ENCODE measurements at places on chromosomes 11 and 22.

GRCh38 chr11:45748801-45749200 lies 56.1 kb upstream of the SLC35C1 start:
- no peak for DNase-seq

DNA sequence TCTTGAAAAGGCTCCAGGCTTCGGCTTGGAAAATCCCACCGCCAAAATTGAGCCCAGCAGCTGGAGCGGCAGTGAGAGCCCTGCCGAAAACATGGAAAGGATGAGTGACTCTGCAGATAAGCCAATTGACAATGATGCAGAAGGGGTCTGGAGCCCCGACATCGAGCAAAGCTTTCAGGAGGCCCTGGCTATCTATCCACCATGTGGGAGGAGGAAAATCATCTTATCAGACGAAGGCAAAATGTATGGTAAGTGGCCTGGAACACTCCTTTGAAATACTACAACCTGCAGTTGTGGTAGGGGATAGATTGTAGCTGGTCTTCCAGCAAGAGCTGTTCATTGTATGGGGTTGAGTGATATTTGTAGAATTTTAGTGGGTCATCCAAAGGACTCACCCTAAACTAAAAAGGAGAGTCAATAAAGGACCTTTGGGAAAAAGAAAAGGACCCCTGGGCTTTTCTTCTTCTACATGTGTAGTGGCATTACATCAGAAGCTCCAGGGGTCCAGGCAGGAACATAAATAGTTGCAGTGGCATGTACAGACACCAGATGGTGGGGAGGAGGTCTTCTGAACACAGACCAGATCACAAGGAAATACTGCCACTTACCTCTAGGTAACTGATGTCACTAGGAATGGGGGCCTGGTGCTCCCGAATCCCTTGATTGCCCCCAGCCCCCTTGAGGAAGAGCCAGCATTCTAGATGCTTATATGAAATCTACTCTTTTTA lies 90.1 kb downstream of the TEAD1 start:
- DNase-seq, result no peak

DNA sequence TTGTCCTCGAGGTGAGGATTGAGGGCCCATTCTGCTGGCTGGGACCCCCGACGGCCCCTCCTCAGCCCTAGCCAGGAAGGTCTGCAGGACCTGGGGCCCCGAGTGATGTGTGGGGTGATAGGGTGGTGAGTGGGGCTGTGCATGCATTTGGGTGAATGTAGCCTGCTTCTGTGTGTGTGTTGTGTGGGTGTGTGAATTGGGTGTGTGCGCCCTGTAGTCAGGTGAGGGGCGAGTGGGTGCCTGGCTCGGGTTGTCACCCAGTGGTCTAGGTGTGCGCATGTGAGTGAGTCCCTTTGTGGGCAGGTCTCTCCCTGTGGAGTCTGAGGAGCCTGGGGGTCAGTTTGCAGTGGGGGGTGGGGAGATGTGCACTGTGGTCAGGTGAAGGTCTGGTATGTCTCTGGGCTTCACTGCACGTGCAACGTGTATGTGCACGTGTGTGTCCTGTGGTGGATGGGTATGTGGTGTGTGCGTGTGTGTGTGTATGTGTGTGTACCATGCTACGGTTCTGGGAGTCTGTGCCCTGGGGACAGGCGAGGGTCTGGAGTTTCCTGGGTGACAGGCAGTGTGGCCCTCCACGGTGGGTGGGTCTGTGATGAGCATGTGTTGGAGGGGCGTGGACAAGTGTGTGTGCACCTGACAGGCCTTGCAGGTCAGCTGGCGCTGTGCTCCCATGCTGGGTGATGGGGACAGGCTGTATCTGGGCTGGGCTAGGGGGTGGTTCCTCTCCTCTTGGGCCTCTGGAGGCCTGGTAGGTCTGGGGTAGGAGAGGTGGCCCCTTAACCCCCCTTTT lies 1.0 kb downstream of the TMEM151A start:
- no peak for DNase-seq

DNA sequence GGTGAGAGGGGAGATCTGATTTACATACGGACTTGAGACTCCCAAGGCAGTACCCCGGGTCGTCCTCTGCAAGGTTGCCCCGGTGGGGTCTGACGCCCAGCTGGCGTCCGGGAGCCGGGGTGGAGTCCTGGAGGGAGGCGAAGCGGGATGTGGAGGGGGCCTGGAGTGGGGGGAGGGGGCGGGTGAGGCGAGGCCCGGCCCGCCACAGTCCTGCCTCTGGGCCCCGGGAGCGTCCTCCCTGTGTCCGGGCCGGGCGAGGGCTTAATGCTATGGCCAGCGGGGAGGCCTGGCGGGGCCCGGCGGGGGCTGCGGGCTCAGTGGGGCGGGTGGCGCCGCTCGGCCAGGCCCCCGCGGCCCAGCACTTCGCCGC lies 2.4 kb upstream of the MYBPC3 start:
- no peak for DNase-seq

GRCh38 chr11:113568566-113568965 lies 93.4 kb upstream of the DRD2 start:
- no peak for DNase-seq

GRCh38 chr11:15940462-15941205 lies 415.7 kb downstream of the SOX6 start:
- DNase-seq, result no peak

DNA sequence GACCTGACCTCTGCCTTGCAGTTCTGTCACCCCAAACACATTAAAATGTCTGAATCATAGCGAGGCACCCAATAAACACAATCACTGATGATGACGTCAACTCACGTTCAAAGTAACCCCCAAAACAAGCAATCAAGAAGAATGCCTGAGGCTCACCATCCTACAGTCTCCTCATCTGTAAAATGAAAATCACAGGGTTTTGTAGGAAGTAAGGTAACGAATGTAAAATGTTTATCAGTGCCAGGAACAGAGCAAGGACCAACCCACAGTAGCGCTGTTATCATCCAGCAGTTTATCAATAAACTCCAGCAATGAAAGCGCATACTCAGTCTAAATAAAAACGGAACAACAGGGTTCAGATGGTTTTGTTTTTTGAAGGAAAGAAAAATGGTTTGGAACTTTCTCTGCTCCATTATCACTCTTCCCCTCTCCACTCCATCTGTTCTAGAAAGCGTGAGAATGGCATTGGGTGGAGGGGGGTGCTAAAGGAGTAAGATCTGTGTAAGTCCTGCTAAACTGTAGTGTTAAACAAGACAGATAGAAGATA lies 110.5 kb downstream of the MICAL3 start:
- no peak for DNase-seq

DNA sequence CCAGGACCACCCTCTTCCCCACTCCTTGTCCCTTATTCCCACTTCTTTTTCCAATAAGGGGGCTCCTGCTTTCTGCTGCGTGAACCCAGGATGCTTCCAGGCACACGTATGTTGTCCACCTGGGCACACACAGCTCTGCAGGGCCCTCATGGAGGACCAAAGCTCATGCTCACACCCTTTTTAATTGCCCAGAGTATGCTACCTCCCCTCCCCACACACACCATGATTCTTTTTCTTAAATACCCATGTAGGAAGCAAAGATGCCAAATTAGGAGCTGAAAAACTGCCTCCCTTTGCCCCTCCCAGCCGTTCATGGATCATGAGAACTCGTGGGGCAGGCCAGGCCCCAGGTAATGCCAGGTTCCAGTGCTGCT lies 5.1 kb downstream of the NECTIN1 start:
- no peak for DNase-seq

- DNase-seq, result no peak
These were observed 3.1 kb upstream of the CHKB start for GRCh38 chr22:50585781-50586180.

DNA sequence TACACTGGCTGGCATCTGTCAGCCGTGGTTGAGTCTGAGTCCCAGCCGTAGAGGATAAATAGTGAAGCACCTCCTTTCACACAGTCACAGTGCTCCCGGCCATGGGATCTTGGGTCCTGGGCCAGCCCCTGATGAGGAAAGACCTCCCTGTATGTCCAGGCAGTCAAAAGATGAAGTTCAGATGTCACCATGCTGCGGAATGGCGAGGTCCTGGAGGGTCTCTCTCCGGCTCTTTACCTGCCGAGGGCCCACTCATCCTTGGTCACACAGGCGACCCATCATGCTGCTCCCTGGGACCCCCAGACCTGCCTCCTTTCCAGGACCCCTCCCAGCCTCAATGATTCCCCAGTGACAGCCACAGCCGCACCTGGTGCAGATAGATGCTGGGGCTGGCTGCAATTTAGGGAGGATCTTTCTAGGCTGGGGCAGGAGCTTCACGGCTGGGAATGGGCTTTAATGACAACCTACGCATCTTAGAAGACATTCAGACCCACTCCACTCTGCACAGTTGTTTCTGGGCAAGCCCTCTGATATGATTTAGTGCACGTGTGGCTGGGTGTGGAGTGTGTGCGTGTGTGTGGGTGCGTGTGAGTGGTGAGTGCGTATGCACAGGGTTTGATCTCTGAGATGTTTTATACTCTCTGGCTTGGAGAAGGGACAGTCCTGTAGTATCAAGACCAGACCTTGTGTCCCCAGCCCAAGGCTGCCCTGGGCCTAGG lies 79.7 kb downstream of the FBLN1 start:
- no peak for DNase-seq

- no peak for DNase-seq
These were observed 31.1 kb downstream of the FAM83F start for GRCh38 chr22:40025856-40026255.
